ENCODE measurements at places on chromosomes 13 and 19.

DNA sequence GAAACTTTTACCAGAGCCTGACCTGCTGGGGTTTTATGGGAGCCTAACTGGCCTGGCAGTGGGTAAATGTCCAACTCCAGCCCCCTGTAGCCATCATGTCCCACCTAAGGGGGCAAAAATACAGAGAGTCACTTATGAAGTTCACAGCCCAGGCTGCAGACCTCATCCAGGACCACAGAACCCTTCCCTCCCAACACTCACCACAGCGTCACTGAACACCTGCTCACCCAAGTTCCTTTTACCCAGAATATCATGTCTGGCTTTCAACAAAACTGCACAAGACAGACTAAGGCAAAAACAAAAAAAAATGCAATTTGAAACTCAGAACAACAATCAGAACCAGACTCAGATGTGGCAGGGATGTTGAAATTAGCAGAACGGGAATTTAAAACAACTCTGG lies 6.4 kb downstream of the CEACAM3 start:
- no peak for DNase-seq

DNA sequence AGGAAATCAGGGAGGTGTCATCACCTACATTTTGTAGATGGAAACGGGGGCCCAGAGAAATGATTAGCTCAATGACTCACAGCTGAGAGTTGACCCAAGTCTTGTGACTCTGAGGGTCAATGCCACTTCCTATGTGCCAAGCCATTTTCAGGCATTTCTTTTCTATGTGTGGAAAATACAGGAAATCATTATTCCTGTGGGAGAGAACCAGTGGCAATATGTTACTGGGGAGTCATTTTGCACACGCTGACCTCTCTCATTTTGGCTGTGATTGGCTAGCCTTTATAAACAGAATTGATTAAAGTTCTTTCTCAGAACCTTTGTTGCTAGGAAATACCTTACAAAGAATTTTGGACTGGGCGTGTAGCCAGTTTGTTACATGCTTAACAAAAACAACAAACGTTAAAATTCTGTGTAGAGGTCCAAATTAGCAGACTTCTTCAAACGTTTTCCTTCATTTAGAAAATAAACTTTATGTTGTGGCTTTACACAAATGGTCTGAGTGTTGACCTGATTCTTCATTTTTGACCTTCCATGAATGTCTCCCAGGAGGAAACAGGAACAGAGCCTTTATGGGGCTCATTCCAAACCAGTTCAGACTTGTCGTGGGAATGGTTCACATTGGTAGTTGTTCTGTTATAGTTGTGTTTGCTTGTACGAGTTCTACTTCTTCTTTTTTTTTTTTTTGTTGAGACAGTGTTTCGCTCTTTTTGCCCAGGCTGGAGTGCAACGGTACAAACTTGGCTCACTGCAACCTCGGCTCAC lies 11.4 kb downstream of the PCCA start:
- DNase-seq = no peak

DNA sequence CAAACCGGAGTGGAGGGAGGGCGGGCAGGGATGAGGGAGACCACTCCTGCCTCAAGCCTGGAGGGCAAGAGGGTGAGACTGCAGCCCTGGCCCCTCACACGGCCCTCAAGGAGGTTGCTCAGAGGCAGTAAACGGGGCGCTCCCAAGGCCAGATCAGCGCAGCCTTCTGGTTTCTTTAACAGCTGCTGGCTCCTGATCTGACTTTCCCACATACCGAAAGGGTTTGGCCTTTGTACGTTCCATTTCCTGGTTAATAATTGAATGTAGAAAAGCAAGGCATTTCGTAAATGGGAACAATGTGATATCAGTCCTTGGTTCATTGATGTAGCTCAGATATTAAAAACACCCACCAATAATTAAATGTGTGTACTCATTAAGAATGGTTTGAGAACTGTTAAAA lies 71.5 kb downstream of the GGACT start:
- no peak for DNase-seq

DNA sequence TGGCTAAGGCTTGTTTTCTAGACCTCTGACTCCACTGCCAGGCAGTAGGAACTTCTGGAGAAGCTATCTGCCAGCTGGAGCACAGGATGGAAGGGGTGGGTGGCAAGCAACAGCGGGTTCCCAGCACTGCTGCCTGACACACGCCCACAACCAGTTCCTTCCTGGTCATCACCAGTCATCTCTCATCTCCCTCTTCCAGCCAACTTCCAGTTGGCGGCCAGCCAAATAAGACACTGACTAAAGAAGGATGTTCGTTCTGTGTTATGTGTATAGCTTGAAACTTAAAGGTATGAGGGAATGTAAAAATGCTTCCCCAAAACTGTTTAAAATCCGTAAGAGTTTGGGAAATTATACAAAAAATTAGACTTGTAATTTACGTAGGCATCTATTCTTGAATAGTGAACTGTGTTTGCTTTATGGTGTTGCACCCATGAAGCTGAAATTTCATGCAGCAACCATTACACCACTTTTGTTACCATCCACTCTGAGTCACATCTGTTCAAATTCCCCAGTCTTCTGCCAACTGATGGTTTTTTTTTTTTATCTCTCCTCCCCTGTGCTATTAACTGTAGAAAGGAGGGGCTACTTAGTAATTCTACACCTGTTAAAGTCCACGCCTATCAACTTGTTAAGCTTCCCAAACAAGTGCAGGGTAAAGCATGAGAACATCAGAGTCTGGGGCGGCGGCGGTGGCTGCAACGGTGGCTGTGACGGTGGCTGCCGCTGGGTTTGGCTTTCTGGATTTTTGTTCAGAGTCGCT lies 86.2 kb upstream of the FRY start:
- peak; percentile 63 for DNase-seq

GRCh38 chr13:67964986-67965385 lies 734.9 kb upstream of the PCDH9 start:
- no peak for DNase-seq

- DNase-seq = peak; percentile 25
These were observed 114.9 kb upstream of the TMTC4 start for GRCh38 chr13:100789481-100789880.

DNA sequence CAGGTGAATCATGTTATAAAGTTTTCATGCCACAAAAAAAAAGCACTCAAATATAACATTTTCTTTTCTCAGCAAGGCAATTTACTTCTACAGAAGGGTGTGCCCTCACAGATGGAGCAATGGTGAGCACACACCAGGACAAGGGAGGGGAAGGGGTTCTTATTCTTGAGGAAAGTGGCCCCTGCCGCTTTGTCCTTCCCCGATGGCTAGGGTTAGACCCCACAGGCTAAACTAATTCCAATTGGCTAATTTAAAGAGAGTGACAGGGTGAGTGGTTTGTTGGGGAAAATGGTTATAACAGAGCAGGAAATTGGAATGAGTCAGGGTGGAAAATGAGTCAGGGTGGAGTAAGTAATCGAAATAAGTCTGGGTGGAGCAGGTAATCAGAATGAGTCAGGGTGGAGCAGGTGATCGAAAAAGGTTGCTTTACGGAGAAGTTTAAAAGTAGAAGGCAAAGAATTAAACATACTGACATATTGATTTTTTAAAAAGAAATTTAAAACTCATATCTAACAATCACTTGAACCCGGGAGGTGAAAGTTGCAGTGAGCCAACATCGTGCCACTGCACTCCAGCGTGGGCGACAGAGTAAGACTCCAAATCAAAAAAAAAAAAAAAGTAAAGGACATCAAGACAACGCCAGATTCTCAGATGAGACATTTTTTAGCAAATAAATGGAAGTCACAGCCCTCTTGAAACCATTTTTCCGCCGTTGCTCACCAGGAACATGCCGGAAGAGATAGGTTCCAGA lies 813 bp downstream of the ZNF562 start:
- DNase-seq = peak; percentile 40

- no peak for DNase-seq
These were observed 79.4 kb downstream of the FOXO1 start for GRCh38 chr13:40586886-40587565.

DNA sequence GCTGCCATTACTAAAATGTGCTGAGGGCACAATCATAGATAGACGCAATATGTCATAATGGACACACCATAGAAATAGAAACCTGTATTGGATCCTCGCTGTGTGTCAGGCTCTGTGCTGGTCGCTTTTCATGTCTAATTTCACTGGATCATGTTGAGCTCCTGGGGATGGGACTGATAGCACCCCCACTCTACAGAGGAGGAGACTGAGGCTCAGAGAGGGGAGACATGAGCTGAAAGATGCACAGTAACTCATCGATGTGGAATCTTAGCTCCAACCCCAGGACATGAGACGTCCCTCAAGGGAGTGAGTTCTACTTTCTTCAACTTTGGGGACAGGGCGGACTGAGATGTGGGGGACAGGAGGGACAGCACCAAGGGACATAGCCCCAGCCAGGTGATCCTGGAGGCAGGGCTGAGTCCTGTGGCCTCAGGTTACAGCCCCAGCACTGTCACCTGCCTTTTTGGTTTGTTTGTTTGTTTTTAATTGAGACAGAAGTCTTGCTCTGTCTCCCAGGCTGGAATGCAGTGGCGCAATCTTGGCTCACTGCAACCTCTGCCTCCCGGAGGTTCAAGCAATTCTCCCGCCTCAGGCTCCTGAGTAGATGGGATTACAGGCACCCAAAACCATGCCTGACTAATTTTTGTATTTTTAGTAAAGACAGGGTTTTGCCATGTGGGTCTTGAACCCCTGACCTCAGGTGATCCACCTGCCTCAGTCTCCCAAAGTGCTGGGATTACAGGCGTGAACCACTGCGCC lies 6.6 kb upstream of the GIPC1 start:
- no peak for DNase-seq

- DNase-seq = no peak
These were observed 54.1 kb downstream of the GJA3 start for GRCh38 chr13:20106742-20107141.

GRCh38 chr19:18789883-18790565 lies 1.1 kb downstream of the COMP start:
- no peak for DNase-seq

- no peak for DNase-seq
These were observed 17.1 kb downstream of the ACTL9 start for GRCh38 chr19:8681345-8682029.

- DNase-seq = peak; percentile 98
These were observed 5.2 kb upstream of the ZNF579 start for GRCh38 chr19:55585658-55586339.

- no peak for DNase-seq
These were observed 81.6 kb downstream of the CHST8 start for GRCh38 chr19:33703438-33703750.

DNA sequence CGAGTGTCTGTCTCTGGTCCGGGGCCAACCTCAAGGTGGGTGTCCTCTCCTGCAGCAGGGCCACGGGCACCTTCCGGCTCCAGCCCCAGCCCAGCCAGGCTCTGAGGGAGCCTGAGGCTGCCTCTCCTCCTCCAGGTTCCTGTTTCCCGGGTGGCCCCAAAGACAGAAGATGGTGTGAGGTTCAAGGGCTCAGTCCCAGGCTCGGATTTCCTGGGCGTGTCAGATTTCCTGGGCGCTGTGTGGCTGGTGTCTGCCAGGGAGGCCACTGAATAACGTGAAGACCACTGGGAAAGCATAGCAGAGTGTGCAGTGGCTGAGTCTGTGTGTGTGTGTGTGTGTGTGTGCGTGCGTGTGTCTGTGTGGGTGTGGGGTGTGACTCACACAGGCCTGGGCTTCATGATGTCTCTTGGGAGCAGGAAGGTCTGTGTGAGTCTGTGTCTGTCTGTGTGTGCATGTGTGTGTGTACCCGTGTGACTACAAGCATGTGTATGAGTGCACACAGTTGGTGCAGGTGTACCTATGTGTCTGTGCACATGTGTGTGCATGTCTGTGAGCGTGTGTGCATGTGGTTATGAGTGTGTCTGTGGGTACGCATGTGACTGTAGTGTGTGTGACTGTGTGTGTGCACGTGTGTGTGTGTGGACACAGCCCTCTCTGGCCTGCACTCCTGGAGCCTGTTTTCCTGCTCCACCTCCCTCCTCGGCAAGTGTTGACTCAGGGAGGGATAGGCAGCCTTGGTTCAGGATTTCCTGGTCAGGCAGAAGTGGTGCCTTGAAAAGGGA lies 28.3 kb downstream of the CEBPA start:
- DNase-seq = no peak

DNA sequence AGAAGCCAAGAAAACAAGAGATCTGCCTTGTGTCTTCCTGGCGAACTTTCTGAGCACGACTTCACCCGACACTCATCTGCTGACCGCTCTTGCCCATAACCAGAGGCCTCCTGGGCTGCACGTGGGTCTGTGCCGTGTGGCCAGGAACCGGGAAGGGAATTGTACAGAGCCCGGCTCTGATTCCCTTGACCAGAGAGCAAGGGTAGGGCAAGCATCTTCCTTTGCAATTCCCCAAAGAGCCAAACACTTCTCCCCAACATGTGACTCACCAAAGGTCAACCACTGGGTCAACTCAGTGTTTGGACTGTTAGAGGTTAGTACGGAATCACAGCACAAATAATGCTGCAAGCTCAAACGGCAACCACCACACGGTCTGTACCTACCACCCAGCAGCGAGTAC lies 48.9 kb downstream of the KLF2 start:
- no peak for DNase-seq

DNA sequence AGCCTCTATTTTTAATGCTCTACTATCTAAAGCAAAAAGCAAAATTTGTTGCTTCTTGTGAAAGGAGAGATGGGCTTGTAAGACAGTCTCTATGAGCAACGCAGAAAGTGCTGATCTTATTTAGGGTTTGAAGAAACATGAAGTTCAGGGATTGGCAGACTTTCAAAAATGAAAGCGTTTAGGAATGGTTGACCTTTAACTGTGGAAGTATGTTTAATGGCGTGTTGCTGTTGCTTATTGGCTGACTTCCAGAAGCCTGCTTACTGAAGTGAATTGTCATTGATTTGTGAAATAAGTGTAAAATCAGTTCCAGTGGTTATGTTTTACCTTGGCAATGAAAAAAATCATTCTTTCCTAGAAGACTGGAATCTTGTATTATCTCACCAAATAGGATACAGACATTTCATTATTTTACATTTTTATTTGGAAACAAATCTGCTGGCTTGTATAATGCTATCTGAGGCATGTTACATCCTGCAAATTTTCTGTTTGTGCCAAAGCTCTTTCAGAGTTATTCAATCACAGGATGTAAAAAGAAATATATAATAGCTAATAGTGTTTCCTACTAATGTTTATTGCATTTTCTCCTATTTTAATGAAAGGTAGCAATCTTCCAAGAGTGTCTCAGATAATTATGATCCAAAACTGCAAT lies 221.3 kb upstream of the SLITRK6 start:
- DNase-seq = no peak

- no peak for DNase-seq
These were observed 13.8 kb upstream of the ZNF724 start for GRCh38 chr19:23263870-23264590.

DNA sequence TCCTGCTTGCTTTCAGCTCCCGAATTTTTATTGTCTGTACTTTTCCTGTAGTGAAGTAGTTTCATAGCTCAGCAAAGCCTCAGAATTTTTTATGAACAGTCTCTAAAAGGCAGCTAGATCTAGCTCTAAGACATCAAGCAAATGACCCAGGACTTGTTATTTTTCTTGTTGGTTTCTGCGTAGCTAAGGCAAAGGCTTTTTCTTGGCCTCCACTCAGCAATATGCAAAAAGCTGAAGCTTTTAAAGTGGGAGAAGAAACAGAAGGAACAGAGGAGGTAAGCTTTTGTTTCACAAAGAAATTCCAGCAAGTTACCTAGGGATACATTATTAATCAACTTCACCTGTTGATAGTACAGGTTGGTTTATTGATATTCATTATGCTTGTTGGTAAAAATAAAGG lies 235.9 kb downstream of the PCDH20 start:
- no peak for DNase-seq

GRCh38 chr19:31562966-31563612 lies 213.9 kb upstream of the TSHZ3 start:
- DNase-seq = no peak
